ENCODE measurements at places on chromosomes 13 and 19.

GRCh38 chr19:13868663-13869062 is 8.3 kb upstream of the NANOS3 start:
- no peak for DNase-seq

- DNase-seq: peak; percentile 34
Measured at GRCh38 chr19:10418485-10419199, 1.7 kb upstream of the PDE4A start.

- no peak for DNase-seq
Measured at GRCh38 chr13:97889803-97890202, 63.7 kb upstream of the IPO5 start.

DNA sequence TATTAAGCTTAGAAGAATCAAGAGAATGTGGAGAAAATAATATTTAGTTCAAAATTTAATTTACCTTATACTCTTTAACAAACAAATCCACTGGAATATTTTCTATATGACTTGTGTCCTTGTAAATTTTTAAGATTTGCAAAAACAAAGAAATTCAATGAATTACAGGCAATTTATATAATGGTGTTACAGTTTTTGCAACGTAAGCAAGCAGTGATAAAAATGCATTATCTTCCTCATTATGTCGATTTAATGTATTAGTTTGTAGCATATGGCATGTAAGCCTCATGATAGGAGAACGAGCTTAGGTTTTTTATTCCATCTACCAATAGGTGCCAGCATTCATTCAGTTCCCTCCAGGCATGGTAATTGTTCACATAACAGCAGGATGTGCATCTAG is 100.0 kb upstream of the PCDH9 start:
- DNase-seq: no peak

DNA sequence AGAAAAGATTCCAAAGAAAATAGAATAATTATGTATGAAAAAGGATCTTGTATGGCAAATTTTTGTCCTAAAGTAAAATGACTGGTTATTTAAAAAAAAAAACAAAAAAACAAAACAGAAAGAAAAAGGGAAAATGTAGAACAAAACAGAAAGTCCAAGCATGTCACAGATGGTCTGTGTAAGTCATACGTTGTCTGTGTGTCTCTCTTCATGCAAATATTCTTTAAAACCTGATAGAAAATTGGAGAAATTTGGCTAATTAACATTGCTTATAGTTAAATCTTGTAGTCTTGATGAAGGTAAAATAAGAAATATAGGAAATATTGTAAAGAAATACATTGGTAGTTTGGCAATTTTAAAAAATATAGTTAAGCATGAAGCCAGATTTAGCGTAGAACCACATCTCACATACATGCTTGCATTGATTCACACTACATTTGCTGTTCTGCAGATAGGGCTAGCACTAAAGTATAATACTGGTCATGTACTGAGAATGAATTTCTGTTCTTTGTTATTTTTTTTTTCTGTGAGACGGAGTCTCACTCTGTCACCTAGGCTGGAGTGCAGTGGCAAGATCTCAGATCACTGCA is 58.4 kb downstream of the SPRYD7 start:
- DNase-seq: peak; percentile 13

DNA sequence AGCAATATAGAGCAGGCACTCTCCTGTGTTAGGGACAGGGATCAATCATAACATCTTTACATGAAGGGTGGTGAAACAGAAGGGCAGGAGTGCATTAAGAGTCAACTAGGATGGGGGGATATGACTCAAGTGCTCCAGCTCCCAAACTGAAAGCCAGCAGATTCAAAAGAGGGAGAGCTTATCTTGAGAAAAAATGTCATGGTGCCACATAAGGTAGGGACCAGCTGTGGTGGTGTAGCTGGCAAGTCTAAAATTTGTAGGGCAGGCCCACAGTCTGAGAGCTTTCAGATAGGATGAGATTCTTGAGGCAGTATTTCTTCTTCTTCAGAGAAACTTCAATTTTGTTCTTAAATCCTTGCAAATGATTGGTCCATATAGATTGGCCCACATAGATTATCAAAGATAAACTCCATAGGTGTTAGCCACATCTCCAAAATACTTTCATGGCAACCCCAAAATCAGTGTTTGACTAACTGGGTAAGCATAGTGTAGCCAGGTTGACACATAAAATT is 19.1 kb downstream of the DNAJC15 start:
- no peak for DNase-seq

DNA sequence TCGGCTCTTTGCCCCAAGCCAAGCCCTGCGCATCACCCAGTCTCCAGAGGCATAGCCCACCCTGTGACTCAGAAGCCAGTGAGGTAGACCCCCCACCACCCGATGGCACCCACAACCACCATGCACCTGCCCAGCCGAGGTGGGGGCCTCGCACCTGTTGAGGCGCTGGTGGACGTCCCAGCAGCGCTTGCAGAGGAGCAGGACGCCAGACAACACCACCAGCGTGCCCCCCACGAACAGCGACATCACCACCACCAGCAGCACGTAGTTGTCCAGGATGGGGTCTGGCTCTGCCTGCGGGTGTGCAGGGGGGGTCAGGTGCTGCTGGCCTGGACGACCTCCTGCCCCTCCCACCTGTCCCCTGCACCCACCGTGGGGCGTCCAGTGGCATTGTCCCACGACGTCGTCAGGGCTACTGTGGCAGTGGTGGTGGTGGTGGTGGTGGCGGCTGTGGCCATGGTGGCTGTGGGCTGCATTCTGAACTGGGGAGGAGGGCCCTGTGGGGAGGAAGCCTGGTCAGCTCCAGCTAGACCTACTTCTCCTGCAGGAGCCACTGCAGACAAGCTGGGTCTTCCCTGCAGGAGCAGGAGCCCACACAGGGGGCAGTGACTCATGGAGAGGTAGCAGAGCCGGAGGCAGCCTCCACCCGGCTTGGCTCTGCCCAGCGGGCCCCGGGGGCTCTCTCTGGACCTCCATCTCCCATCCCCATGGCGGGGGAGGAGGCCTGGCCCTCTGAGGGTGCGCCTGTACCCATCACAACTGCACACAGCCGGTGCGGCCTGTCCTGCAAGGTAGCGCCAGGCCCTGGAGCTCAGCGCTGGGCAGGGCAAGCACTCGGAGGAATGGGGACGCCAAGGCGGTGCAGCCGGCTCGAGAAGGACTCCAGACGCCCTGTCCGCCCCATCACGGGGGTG is 1.9 kb downstream of the CBARP start:
- no peak for DNase-seq

GRCh38 chr19:27764186-27764804 is 1448.7 kb downstream of the UQCRFS1 start:
- DNase-seq: no peak

GRCh38 chr13:96783511-96783910 is 210.8 kb downstream of the OXGR1 start:
- no peak for DNase-seq

- peak; percentile 63 for DNase-seq
Measured at GRCh38 chr19:39398297-39398864, 7.2 kb downstream of the MED29 start.

GRCh38 chr13:95091755-95092154 is 209.5 kb downstream of the ABCC4 start:
- no peak for DNase-seq

DNA sequence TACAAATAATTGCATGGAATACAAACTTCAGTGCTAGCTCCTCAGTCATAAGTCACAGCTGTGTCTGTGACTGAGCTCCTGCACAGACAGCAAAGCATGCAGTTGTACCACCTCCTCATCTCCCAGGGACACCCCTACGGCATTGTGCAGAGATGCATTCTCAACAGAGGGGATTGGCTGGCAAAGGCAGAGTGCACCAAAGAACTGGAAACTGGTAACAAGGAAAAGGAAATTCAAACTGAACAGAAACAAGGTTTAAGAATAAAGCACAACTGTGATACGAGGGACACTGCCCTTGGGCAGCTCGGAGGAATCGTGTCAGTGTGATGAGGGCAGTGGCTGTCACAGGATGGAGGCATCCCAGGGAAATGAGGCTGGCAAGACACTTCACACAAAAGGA is 126.1 kb upstream of the SOX1 start:
- DNase-seq: no peak

GRCh38 chr13:37648609-37649008 is 50.0 kb upstream of the POSTN start:
- no peak for DNase-seq

DNA sequence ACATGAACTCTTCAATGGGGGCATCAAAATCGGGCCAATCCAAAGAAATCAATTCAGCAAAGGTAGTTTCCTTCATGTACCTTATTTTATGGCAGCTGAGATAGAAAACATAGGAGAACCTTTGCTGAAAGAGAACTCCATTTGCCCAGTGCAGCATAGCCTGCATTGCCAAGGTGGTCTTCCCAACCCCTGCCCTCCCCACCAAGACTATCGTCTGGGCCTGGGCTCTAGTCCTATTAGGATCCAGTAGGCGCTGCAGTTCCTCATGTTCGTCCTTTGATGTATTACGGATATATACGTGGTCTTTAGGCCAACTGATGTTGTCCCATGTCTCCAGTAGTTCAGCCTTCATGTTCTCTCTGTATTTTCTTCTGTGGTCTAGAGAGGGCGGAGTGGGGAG is 19.2 kb downstream of the NLRP13 start:
- DNase-seq: no peak

DNA sequence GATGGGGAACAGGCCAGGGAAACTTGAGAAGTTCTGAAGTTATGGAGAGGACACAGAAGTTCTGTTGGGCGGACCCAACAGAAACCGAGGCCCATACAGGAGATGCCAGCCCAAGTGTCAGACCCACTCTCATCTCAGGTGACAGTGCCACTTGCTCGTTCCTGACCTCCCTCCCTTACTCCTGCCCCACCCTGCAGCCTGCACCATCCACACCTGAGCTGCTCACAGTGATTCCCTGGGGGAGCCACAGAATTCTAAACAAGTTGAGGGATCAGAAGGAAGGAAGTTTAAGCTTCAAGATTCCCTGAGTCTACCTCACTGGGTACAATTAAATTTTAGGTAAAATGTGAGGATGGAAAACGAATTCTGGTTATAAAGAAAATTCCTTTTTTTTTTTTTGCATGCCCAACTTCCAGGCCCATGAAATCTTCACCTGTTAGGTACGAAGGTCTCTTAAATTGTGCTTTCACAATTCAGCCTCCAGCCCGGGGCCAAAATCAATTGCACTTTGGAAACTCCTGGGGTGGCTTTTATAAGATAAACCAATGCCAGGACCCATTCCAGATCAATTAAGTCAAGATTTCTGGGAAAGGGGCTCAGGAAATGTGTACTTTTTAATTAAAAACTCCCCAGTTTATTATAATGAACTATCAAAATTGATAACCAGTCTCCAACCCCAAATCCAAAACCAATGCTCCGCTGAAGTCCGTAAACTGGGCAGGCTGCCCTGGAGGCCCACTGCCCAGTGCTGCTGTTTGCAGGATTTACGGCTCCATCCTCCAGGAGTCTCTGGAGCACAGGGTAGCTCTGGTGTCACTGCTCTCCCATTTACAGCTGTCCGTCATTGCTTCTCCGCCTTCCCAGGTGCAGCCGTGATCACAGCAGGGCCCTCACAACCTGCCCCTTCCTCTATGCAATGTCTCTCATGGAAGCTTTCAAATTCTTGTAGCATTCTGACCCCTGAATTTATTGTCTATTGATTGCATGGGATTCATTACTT is 643.5 kb downstream of the UQCRFS1 start:
- DNase-seq: no peak

DNA sequence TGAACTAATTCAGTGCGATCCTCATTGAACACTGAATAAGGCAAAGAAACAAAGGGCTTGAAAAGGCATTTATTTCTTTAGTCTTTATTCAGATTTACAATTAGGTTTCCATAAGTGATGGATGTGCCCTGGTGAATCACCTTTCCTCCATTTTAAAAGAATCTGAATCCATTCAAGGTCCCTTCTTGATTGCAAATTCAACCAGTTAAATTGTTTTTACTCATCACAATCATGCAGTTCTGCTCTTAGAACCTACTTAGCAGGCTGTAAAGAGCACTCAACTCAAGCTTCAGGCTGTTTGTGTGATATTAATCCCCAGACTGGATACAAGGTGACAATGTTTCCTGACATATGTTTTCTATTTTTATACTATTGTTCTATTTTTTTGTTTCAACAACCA is 321.0 kb downstream of the TBC1D4 start:
- DNase-seq: no peak

- DNase-seq: peak; percentile 83
Measured at GRCh38 chr19:2618611-2619010, 83.9 kb downstream of the GNG7 start.

- peak; percentile 70 for DNase-seq
Measured at GRCh38 chr19:38224014-38224862, at the start of gene DPF1. DPF1 (minus strand) TSS chr19:38224222; CDS start chr19:38224142, 80 bp downstream.

DNA sequence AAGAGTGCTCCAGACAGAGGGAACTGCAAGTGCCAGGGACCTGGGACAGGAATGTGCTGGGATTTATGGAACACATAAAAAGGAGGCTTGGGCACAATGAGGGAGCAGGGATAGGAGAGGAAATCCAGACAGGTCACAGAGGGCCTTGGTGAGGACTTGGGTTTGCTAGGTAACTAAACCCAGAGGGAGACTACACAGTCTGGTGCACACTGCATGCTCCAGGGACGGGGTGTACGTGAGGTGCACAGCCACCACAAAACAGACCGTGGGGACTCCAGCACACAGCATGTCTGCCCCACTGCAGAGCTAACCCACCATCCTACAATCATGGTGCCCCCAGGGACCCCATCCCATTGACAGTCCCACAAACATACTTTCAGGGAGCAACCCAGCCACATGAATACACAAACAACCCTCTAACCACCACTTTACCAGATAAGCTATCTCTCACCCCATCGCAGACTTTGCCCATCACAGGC is 5.5 kb upstream of the ZFP36 start:
- no peak for DNase-seq

DNA sequence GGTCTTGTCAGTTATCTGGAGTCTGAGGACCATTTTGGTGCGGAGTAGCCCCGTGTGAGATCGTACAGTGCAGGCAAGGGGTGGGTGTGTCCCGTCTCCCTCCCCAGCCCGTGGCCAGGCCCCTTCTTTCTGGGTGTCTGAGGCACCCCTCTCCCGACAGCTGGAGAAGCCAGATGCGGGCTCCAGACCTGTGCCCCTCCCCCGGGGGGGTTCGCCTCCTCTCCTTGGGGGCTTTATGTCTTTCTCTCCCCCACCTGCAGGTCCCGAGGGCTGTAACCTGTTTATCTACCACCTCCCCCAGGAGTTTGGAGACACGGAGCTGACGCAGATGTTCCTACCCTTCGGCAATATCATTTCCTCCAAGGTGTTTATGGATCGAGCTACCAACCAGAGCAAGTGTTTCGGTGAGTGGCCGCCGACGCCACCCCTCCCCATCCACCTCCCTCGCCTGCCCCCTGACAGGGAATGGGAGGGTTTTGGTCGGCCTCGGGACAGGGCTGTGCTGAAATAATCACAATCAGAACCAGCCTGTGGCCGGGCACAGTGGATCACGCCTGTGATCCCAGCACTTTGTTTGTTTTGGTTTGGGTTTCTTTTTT is 65.6 kb downstream of the CELF5 start:
- DNase-seq: no peak

GRCh38 chr19:33303791-33304345 is 1.5 kb upstream of the CEBPA start:
- DNase-seq: no peak

GRCh38 chr13:27556109-27556508 is 64.2 kb downstream of the LNX2 start:
- DNase-seq: no peak

Measured in Kasumi-1 (cell line).